ENCODE measurements at places on chromosomes 13 and 19. TPM values are rescaled to one million over a fixed set of nuclear protein-coding genes. Genes with fewer than 3 reads are reported as not detected.

- DNase-seq = no peak
Observed at GRCh38 chr13:33176526-33176925, 109.0 kb downstream of the STARD13 start.

CEBPG gene
- 25.9 TPM for total RNA-seq

GRCh38 chr13:59394496-59394895 is 769.2 kb downstream of the DIAPH3 start:
- no peak for DNase-seq

RASIP1 gene
- 0.67 TPM for total RNA-seq

GRCh38 chr13:112690283-112690929 is 568 bp downstream of the ATP11A start:
- DNase-seq = peak; percentile 49

DNA sequence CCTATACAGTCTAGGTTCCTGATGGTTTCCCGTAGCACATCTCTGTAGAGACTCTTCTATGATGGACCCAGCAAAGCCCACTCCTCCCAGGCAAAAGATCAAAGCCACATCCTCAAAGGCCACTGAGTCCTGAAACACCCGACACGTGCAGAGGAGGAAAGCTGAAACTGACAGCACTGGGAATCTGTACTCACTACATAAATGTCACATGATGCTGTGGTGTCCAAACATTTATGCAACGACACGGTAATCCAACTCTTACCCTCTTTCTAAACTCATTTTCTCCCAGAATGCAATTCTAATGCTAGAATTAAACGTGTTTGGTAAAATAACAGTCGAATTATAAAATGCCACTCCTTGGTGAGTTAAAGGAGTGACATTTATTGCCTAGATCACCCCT is 7.0 kb upstream of the ZNF441 start:
- no peak for DNase-seq

DNA sequence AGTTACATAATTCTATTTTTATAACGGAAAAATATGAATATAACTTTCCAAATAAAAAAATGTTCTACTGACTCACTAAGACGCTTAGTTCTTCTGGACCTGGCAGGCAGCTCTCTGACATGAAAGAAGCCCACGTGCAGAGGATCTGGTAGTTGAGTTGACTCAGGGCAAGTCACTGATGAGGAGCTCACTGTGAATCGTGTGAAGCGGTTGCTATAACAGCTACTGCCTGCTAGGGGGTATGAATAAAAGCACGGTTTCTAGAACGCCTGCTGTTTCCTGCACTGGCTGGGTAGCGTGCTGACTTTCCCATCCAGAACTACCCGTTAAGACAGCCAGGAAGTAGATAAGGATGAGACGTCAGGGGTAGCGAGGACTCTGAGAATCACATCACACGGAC is 54.7 kb upstream of the WASF3 start:
- peak; percentile 74 for DNase-seq

- no peak for DNase-seq
Observed at GRCh38 chr19:18029617-18030338, 21.8 kb downstream of the ARRDC2 start.

STOML3 gene
- not detected for total RNA-seq

- peak; percentile 54 for DNase-seq
Observed at GRCh38 chr13:113151745-113152690, 6.4 kb upstream of the PROZ start.

- no peak for DNase-seq
Observed at GRCh38 chr19:2127758-2128157, 23.6 kb downstream of the AP3D1 start.

DNA sequence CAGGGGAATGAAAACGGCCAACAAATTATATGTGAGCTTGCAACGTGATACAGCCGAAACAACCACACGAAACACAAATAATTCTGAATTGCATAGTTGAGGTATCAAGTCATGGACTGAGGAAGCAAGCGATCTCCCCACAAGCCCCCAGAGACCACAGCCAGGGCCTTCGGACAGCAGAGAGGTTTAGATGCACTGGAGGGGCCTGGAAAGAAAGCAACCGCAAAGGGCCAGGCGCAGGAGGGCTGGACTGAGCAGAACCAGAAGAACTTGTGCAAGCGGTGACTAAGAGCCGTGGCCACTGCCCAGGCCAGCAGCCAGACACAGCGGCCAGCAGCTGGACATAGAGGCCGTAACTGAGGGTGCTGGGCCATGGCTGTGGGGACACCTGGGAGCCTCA is 131.4 kb downstream of the TNFRSF19 start:
- DNase-seq = no peak

DNA sequence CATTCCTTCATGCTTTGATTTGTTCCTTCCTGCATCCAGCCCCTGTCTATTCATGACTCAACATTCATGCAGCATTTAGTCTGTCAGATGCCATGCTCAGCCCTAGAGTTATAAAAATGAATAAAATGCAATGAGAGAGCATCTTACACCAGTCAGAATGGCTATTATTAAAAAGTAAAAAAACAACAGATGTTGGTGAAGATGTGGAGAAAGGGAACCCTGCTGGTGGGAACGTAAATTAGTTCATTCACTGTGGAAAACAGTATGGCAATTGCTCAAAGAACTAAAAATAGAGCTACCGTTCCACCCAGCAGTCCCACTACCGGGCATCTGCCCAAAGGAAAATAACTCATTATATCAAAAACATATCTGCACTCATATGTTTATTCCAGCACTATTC is 70.0 kb upstream of the GTF3A start:
- no peak for DNase-seq

DNA sequence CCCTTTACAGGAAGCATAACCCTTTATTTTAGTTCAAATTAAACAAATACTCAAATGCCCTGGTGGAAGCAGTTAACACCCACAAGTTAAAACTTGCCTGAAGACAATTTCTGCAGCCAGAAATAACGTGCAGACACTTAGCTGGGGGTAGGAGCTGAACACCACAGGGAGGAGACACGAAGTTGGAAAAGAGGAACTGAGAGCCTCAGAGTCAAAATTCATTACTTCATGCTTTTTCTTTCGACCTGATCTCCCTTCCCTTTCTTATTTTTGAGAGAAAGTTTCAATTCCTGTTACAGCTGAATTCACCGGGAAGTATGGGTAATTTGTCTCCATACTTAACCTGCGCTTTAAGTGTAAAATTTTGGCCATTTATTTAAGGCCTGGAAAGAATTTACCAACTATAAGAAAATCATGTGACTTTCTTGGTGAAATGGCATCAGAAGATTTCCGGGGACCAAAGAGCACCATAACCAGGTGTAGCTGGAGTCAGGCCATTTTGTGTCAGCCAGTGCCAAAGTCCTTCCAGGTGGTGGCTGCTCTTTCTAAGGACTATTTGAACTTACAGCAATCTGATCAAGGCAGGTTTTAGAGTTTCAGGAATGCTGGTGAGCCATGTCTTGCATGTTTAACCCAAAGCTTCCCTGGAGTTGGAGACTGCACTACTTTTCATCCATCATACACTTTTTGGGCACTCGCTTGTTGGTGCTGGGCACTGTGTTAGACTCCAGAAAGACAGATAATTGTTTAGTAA is 46.5 kb upstream of the RCBTB2 start:
- no peak for DNase-seq

GRCh38 chr13:113962975-113963374 is 10.9 kb downstream of the C13orf46 start:
- no peak for DNase-seq

DNAAF3 gene
- total RNA-seq = 0.53 TPM

GRCh38 chr13:94236872-94237271 is 242.6 kb downstream of the DCT start:
- DNase-seq = peak; percentile 11

DNA sequence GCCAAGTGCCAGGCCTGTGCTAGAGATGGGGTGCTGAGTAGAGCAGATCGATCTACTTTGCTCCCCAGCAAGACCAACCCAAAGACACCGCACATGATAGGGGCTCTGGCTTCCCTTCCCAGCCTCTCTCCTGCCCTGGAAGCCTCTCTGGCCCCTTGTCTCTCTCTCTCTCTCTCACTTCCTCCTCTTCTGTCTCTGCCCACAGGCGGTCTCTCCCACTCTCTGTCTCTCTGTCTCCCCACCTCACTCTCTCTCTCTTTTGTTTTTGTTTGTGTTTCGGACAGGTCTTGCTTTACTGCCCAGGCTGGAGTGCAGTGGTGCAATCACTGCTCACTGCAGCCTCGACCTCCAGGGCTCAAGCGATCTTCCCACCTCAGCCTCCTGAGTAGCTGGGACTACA is 1.3 kb downstream of the SELENOV start:
- DNase-seq = no peak

DNA sequence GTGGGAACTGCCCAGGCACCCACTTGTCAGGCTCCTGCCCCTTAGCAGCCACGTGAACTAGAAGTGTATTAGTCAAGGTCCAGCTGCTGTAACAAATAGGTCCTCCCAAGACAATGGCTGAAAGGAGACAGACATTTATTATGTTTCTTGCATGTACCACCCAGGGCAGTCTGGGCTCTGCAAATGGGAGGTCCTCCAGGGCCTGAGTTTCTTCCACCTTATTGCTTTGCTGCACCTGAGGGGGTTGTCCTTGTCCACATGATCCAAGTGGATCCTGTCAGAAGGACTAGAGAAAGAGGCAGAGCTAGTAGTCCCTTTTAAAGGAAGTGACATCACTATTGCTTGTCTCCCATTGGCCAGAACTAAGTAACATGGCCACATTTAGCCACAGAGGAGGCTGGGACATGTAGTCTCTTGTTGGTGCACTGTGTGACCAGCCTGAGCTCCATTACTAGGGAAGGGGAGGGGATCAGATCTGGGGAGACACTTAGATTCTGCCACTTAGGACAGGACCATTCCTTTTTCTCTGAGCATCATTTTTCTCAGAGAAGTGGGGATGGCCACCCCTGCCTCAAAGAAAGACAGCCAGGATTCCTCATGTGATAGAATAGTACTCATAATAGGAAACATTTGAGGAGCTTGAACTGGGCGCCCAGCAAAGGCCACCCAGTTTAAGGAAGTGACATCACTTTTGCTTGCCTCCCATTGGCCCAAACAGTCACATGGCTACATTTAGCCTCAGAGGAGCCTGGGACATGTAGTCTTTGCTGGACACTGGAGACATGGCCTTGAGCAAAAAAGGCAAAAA is 15.1 kb downstream of the CC2D1A start:
- peak; percentile 61 for DNase-seq

PRTN3 gene
- not detected for total RNA-seq

GRCh38 chr19:5624018-5624663 is 1.3 kb downstream of the SAFB start:
- DNase-seq = peak; percentile 48

ZNF534 gene
- 0.09 TPM for total RNA-seq

DNA sequence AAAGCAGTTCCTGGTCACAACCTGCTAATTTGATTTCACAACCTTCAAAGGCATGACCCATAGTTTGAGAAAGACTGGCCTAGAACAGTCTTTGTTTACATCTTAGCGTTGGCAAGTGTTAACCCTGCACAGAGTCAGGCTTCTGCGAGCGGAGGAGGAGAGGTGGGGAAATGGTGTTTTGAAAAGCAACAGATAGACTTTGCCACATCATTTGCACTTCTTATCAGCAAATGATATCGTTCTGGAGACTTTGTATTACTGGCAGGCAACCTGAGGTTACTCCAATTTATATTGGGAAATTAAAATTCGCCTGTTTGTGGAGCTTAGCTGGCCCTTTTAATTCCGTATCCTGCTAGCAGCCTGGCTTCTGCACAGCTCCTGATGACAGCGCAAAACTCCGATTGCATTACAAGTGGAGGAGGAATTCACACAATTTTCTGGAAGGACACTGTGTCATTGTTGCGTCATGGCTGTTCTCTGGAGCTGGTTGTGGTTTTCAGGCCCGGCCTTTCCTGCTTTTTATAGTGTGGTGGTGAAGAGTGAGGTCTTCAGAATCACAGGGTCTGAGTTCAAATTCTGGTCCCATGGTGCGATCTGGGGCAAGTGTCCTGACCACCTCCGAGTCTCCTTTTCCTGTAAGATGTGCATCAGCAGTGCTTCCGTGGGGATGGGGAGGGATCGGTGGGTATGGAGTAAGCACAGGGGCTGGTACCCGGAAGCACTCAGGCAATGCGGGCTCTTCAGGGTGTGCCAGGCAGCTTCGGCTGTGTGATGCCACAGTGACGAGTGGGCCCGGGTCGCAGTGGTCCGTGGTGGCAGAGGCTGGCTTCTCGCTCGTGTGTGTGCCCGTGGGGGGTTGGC is 49.1 kb upstream of the EHD2 start:
- DNase-seq = no peak

DNA sequence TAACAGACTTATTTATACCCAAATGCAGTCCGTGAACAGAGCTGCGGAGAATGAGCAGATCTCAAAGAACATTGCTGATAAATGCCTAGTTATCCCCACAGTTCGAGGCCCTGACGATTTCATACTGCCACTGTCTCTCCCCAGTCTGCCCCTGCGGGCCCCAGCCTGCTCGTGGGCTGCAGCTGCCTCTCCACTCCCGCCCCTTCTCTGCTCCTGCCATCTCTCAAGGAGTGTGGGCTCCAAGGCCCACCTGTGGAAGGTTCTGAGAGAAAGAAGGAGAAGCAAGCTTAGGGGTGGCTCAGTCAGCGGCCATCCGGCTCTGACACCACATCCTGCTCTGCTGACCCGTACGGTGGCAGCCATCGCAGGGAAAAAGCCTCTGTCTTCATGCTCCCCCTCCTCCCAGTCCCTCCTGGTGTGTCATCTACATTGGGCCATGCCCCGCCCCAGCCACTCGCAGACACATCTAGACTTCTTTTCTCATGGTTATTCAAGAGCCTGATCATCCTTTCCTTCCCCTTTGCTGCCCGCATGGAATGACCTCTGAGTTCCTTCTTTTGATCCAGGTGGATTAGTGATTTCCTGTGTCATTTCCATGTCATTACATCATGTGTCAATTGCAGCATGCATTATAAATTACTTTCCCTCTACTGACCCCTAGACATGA is 52.0 kb downstream of the EPS15L1 start:
- no peak for DNase-seq

- no peak for DNase-seq
Observed at GRCh38 chr19:16034958-16035560, 41.2 kb upstream of the TPM4 start.
